Osteoblast (primary cell): ENCODE measurements at places on chromosomes 7 and 10. TPM values are rescaled to one million over a fixed set of nuclear protein-coding genes. Genes with fewer than 3 reads are reported as not detected.

The MKRN1 gene
- 69.8 and 71.6 TPM in 2 replicates for total RNA-seq

The HOXA3 gene
- 3.5 and 4.0 TPM in 2 replicates for total RNA-seq

The PTCD1 gene
- 5.3 and 7.6 TPM in 2 replicates for total RNA-seq

The ZNF503 gene
- 18.5 and 19.4 TPM in 2 replicates for total RNA-seq

The PDCD11 gene
- total RNA-seq, result 18.8 and 19.2 TPM in 2 replicates
